NCI-H1930 (cell line): ENCODE measurements at places on chromosomes 13 and 19.

GRCh38 chr13:97493456-97493855 is 59.5 kb downstream of the RAP2A start:
- DNase-seq = no peak

DNA sequence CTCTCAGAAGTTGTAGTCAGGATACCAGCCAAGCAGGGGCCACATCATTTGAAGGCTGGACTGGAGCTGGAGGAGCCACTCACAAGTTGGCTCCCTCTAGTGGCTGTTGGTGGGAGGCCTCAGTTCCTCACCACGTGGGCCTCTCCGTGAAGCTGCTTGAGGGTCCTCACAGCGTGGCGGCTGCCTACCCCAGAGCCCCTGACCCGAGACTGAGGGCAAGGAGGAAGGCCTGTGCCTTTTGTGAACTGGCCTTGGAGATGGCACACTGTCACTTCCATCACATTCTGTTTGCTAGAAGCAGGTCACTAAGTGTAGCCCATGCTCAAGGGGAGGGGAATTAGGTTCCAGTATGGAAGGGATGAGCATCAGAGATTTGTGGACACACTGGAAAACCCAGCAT is 14.6 kb downstream of the GNA11 start:
- peak; percentile 7 for DNase-seq

GRCh38 chr13:102141625-102142472 is 260.0 kb downstream of the FGF14 start:
- no peak for DNase-seq

DNA sequence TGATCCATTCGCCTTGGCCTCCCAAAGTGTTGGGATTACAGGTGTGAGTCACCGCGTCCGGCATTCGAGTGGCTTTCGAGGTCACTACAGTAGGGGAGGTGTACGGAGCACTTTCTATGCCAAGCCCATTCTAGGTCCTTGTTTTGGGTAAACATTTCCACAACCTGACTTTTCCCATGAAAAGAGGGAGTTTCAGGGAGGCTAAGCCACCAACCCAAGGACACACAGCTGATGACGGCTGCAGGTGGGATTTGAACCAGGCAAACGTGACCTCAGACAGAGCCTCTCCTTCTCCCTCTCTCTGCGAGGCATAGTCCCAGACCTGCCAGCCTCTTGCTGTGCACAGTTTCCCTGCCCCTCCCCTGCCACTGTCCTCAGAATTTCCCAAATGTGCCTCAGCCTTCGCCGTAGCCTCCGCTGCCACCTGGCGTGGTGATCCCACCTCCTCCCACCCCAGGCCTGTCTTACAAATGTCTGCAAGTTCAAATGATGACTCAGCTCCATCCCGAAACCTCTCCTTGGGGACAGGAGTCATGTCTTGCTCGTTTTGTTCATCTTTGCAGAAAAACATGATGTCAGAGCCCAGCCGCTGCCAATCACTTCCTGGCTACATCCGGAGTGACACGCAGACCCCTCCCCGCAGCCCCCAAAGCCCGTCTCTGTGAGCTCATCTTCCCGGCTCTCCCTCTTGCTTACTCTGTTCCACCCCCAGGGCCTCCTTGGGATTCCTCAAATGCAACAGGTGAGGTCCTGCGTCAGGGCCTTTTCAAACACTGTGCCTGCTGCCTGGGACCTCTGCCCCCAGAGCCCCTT is 6.6 kb upstream of the GADD45B start:
- no peak for DNase-seq

- no peak for DNase-seq
Measured at GRCh38 chr13:112259511-112259910, 116.6 kb upstream of the SPACA7 start.

DNA sequence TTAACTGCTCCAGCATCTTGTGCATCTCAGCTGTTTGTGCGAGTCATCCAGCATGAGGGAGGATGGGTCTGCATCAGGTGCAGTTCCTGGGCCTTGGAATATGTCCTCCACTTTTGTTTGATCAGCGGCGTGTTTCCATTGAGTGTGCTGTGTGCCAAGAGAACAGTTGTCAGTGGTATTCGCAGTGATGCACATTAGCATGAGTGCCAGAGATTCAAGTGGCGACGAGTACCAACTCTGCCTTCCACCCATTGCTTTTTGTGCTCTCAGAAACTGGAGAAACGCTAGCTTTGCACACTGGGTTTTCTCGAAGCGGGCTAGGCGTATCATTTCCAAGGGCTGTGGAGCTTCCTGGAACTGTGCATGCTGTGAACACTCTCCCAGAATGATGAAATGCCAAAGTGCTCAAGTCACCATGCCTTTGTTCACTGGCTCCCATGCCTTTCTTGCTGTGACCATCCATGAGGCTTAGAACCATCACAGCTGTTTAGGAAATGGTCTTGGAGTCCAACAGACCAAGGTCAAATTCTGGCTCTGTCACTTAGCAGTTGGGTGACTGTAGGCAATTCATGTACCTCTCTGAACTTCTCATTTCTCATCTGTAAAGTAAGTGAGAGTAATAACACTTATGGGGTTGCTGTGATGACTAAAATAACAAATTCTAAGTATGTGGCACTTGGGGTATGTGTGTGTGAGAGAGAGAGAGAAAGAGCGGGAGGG is 18.4 kb downstream of the LRCH1 start:
- DNase-seq = no peak

- DNase-seq = no peak
Measured at GRCh38 chr13:34419025-34419424, 523.0 kb upstream of the NBEA start.

- DNase-seq = no peak
Measured at GRCh38 chr19:35291259-35291658, 702 bp upstream of the MAG start.

DNA sequence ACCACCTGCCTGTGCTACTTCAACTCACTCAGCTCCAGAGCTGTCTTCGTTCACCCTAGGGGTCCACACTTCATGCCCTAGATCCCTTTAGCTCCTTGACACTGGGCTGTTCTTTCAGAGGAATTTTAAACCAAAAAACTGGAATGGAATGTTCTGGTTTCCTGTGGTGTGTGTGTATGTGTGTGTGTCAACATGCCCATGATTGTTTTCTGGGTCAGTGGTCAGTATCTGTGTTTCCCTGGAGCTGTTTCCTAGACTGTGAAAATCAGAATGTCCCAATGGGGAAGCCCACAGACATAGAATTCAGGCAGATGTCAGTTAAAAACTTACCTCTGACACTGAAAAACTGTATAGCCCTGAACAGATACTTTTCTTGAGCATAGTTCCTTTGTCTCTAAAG is 1.3 kb downstream of the PMIS2 start:
- DNase-seq = no peak

- DNase-seq = no peak
Measured at GRCh38 chr13:104984296-104984818, 1551.1 kb downstream of the EFNB2 start.

DNA sequence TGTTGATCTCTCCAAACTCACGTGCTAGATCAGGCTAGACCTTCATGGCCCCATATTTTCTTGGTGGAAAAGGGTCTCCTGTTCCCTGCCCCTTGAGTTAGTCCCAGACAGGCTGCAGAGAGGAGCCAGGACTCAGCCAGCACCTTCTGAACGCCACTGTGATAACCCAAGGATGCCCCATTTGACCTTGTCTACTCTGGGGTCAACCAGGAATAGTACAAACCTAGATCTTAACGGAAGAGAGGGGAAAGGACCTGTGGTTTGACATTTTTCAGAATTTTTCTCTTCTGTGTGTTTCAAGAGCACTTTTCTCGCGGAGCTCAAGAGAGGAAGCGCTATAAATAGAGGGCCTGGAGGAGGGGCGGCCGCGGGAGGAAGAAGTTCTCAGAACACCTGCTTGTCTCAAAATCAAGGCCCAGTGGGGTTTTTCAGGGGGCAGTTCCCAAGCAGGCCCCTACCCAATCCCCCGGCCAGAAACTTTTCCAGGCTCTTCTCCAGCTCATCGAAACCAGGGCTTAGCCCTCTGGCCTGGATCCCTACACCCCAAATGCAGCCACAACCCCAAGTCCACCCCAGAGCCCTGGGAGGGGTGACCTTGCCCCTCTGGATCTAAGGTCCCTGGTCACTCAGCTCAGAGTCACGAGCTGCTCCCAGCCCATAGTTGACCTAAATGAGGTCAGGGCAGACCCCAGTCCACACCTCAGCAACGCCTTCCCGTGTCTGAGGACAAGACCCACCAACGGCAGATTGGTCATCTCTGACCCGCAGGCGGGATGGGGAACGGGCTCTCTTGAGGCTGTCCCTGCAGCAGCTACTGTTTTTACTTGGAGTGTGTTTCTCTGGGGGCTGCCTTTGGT is 75.6 kb upstream of the TM9SF2 start:
- no peak for DNase-seq

DNA sequence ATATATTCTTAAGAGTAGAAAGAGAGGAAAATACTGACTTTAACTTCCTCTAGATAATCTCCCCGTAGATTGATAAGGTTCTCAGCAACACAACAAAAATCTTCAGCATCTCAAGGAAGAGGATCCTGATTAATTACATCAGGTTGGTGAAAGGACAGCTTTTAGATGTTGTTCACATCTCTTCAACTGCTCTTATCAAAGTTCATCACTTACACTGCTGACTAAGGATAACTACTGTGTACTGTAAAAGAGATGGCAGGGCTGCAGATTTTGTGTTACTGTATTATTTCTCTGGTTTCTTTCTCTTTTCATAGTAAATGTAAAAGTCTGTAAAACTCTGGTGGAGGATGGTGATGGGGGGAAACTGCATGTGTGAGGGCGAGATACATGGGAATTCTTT is 133.7 kb downstream of the PCDH9 start:
- no peak for DNase-seq

DNA sequence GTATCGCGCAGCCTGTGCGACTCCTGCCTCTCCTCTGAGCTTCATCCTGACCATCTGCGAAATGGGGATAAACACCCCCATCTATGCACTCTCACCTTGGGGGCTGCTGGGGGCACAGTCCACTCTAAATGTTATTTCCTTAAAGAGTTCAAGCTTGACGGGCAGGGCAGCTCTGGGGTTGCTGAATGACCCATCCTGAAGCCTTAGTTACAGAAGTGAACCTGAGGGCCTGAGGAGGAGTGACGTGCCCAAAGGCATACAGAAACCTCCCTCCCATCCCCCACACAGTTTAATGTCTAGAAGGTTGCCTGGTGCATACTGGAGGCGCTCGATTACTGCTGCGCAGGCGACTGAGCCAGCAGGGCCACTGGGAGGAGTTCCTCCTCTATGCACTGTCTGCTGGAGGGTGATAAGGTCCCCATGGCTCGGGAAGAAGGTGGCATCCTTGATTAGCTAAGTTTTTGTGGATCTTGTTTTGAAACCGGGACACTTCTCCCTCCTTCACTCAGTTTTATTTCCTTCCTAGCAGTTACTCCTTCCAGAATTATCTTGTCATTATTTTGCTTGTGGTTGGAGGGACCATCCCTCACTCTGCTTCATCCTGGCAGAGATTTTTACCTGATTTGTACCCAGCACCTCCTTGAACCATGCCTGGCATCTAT is 572 bp upstream of the FKBP8 start:
- peak; percentile 31 for DNase-seq

GRCh38 chr19:7679771-7680605 is 645 bp upstream of the TRAPPC5 start:
- no peak for DNase-seq

DNA sequence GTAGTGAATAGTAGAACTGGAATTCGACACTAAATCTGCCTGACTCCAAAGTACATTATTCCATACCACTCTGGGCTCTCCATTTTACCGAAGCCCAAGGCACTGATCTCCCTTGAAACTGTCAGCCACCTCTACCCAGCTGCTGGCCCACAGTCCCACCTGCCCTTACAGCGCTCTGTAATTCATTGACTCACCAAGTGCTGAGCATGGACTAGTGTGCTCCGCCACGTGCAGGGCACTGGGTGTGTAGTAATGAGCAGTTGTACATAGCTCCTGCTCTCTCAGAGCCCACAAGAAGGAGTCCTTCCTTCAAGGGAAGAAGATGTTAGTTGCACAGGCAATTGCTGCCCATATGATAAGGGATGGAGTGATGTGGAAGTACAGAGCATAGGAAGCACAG is 76.6 kb upstream of the SIAH3 start:
- DNase-seq = no peak

- DNase-seq = no peak
Measured at GRCh38 chr19:14116918-14117578, 514 bp downstream of the PRKACA start.

DNA sequence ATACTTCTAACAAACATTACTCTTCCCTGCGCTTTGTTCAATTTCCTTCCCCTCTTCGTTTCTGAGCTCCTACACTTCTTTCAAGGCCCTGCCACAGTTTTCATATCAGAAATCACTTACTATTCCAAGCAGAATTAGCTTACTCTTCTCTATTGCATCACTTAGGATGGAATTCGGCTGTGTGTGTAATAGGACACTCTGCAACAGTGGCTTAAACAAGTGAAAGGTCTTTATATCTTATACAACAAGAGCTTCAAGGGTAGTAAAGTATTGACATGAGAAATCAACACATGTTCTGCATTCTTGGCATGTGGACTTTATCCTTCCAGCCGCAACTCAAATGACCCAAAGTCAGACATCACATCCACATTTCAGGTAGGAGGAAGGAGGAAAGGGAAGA is 279.6 kb downstream of the PCDH20 start:
- no peak for DNase-seq

GRCh38 chr13:99063952-99064351 is 86.1 kb upstream of the DOCK9 start:
- DNase-seq = no peak

- no peak for DNase-seq
Measured at GRCh38 chr19:15488489-15489226, 9.4 kb upstream of the PGLYRP2 start.

DNA sequence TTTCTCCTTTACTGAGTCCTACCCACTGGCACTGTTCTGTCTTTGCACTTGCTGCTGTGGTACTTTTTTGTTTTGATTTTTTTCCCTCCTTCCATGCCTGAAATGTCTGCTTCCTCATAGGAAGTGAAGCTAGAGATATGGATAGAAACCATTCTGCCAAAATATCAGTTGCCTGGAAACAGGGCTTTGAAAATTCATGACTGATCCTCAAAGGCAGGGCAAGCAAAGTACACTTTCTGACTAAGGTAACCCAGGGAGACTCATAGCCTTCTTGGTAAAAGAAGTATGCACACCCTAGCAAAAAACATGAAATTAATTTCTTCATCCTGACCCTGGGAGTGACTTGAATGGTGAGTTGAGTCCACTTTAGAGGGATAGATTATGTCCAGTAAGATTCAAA is 329.8 kb downstream of the MYO16 start:
- no peak for DNase-seq

DNA sequence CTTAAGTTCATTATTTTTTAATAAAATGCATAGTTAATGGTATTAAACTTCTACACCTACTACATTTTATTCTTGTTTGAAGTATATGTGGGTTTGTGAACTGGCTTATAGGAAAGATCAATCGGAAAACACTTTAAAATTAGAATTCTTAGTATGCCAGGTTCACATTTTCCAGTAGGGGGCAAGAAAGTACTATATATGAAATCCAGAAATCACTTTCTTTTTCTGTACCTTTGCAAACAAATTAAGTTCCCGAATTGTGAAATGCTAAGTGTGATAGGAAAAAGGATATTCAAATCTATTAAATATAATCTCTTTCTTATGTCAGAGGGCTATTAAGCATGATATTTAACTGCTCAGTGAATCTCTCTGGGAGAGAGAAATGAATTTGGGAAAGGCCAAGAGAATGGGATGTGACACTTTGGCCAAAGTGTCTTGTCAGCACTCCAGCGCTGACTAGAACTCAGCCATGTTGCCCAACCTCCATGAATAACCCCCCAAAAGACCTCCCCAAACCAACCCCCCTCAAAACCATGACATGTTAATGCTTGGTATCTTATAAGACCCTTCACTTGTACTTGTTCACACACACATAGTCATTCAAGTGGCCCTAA is 122.6 kb upstream of the SLC10A2 start:
- DNase-seq = peak; percentile 46

GRCh38 chr13:30165796-30166195 is 141.6 kb downstream of the KATNAL1 start:
- no peak for DNase-seq

- no peak for DNase-seq
Measured at GRCh38 chr13:37613236-37613635, 14.7 kb upstream of the POSTN start.
